Stimulated activated CD4-positive, alpha-beta T cell treated with anti-CD3 and anti-CD28 coated beads, Interleukin-15, amount 100 ng/mL, for 48 hours (primary cell): ENCODE measurements at places on chromosomes 6 and 20.

DNA sequence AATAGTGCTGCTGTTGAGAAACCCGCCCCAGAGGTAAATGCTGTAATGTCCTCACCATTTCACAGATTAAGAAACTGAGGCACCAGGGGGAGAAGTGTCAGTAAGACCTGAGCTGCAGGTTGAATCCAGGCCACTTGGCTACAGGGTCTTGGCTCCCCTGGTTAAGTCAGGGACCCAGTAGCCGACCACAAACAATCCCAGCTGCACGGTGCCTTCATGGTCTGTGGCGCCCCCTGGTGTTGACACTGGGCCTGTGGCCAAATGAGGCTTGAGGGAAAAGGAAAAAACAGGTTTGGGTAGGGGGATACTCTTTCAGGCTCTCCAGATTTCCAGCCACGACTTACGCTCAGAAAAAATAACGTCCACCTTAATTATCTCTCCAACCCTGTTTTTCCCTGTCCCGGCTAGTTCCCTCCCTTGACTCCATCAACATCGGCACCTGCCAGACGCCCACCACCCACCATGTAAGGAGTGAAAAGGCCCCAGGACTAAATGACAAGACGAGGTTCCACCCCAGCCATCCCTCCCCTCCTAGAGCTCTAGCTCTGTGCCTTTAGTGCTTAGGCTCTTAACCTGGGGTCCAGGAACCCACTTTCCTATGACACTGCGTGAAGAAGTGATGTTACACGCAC is 47.7 kb upstream of the POLR1H start:
- no peak for DNase-seq

DNA sequence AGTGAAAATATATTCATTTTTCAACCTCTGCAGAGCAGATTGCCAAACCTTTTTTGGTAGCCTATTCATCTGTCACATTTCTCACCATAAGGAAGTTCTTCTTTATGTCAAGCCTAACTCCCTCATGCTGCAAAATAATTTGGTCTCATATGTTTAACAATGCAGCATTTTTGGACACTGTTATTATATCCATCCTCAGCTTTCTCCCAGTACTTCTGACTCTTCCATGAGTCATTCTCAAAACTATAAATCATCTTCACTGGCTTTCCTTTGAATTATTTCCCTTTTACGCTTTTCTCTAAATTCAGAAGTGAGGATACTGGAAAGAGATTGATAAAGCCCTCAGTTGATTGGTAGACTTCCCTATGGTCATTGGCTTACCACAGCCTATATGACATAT is 192.2 kb downstream of the TPBG start:
- DNase-seq: no peak

DNA sequence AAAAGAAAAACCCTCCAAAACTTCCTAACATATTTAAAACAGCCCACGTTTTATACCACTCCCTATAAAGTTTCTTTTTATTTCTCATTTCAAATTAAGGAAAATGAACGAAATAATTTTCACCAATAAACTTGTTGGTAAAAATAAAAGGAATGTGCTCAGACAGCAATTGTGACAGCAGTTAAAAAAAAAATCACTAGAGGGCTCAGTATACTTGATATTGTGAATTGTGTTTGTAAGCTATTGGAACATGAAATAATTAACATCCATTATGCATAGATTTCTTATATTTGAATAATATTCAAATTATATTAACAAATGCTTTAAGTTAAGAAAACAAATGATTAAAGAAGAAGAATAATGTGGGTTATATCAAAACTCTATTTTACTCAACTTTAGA is 105.5 kb downstream of the ASCC3 start:
- DNase-seq: no peak

DNA sequence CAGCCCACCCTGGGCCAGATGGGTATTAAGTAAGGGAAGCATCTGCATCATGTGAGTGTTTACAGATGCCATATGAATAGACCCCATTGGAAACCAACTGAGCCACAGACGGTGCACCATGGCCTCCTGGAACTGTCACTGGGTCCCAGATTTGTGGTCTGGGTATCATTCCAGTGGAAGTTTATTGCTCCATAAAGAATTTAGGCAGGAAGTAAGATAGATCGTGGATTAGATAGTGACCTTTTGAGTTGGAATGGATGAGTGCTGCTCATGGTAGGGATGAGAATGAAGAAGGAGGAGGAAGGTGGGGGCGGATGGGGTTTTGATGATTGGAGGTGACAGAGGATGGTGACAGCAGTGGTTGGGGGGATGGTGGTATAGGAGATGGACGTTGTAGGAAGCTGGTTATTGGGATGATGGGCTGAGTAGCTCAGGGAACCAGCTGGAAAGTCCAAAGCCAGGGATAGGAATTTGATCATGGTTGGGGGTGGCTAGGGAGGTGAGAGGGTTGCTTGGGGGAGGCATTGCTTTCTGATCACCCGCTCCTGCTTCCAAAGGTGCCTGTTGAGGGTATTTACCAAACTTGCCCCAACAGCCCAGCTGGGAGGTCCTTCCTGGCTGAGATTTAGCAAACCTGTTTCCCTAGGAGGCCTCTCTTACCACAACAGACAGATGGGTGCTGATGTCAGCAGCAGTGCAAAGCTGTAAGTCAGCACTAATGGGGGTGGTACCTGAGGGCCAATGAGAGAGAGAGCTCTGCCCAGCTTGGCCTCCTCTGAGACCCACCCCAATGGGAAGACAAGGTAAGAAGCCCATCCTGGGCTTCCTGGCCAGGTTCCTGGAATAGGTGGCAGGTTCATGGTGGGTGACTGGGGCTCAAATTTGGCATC is 78.0 kb downstream of the VEGFA start:
- DNase-seq: no peak

DNA sequence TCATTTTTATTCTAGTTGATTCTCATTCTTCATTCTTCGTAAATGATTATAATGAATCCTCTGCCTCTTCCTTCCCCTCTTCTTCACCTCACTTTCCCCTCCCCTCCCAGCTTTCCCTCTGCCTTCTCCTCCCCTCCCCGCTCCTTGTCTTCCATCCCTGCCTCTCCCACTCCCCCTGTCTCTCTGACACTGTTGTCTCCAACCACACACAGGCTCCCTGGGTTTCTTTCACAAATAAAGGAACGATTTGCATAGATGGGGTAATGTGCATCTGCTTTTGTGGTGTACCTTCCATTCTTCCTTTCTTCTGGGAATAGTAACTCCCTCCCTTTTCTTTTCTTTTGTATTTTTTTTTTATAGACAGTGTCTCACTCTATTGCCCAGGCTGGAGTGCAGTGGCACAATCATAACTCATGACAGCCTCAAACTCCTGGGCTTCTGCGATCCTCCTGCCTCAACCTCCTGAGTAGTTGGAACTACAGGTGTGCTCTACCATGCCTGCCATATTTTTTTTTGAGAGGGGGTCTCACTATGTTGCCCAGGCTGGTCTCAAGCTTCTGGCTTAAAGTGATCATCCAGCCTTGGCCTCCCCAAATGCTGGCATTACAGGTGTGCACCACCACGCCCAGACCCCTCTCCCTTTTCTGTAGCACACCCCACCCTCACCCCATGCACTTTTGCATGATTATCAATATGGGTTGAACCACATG is 318.6 kb downstream of the PRKN start:
- DNase-seq: no peak

DNA sequence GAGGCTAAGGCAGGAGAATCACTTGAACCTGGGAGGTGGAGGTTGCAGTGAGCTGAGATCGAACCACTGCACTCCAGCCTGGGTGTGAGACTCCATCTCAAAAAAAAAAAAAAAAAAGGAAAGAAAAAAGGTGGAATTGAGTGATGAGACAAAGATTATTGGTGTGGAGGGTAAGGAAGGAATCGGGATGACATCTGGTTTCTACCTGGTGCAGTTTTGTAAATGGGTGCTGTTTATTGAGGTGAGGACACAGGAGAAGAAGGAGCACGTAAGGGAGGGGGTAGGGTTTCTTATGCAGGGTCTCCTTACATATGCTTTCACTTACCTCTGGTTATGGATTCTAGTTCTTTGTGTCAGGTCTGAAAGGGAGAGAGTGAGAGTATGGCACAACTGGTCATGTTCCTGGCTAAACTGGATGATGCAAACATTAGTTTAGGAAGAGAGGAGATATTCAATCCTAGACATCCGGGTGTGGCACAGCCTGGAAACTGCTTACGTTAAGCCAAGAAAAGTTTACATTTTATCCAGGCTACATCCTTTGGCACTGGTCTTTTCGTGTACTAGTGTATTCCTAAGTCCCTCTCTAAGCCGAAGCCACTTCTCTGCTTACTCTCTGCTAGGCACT is 5.4 kb downstream of the RALY start:
- no peak for DNase-seq

DNA sequence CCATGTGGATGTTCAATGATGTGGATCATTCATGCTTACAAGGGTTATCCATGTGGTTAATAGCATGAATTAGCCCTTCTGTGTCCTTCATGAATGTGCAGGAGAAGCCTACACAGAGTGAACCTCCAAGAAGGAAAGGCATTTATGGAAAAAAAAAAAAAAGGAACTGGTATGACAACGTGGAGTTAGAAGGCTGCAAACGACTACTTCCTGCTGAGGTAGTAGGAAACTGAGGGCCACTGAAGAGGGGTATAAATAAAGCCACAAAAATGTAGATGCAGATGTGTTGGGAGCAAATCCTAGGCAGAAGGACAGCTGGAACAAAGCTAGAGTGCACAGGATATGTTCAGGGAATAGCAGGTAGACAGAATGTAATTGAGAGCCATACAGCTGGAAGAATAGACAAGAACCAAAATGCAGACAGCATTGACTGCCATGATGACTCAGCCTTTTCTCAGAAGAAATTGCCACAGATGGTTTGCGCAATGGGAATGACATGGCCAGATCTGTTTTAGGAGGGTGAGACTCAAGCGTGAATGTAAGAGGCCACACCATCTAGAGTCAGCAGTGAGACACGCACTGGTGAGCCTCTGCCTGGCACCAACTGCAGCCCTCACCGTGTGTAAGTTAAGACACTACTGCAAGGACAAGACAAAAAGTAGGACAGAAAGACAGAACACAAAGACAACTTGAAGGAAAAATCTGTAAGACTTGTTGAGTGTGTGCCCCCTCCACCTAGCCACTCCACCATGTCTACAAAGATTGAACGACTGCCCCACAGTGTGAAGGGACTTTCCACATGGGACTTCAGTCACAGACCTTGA is 79.8 kb downstream of the KIF13A start:
- no peak for DNase-seq

GRCh38 chr6:126672649-126673048 is 332.7 kb downstream of the CENPW start:
- DNase-seq: no peak

GRCh38 chr20:13778827-13779226 is 5.9 kb downstream of the ESF1 start:
- no peak for DNase-seq

GRCh38 chr6:123788319-123788718 is 15.3 kb upstream of the NKAIN2 start:
- no peak for DNase-seq

DNA sequence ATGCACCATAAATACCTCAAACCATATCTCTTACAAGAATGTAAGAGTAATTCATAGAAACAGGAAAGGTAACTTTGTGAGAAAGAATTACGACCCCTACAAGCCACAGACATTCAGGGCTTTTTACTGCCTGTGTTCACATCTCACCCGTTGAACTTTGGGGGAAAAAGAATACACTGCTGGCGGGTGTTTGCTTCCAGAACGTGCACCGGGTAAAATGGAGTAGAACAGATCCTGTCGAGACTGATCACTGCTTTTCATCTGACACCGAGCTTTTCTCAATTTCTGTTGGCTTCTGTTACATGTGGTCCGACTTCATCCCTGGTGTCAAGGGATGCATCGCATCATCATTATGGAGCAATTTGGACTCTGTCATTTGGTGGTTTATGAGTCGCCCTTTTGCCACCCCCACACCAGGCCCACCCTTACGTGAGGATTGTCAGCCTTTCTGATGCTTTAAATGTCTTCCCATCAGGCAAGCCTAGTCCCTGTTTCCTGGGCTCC is 219.2 kb upstream of the ZFP64 start:
- DNase-seq: no peak

DNA sequence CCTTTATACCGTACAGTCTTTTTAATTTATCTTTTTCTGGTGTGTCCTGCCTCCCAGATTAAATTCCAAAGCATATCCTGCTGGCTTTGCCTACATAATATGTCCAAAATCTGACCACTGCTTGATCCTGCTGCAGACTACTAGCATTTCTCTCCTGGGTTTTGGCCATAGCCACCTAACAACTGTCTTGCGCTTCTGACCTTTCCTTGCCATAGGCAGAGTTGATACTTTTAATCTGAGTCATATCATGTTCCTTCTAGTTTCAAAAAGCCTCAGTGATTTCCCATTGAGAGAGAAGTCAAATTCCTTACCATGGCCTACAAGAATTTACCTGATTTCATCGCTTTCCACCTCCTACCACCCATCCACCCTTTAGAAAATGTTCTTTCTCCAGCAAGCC is 104.8 kb downstream of the BCKDHB start:
- DNase-seq: no peak
